ENCODE measurements at places on chromosomes 1 and 21.
A peak's percentile ranks its signal among the peaks of the same experiment; 100 is the strongest.

DNA sequence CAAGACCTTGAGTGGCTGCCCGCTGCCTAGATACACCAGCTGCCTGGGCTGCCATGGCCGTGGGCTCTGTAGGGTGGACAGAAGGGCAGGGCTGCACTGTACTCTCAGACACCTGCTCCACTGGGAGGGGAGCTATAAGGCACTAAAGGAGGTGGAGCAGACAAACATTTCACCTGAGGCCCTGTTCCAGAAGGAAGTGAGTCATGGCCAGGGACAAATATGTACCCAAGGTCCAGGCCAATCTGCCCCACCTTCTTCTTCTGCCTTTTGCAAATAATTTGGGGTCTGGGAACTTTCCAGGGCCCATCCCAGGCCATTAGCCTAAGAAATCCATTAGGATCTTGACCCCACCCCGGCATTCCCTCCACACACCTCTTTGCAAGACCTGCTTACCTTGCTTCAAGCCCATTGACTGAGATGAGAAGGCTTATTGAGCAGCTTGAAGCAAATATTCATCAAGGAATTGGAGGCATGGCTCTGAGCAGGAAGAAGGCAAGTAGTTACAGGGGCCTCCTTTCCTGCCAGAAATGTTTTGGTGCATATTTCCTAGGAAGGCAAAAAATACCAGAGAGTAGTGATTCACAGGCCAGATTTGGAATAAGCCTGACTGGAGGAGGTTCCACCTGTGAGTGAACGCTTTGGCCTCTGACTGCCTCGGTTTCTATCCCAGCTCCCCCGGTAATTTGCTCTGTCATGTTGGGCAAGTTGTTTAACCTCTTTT is at the start of gene CAPN8:
Gene CAPN8 (minus strand): TSS at position 110 of the 721 bp plus-strand sequence. CDS start 55 bp downstream, at position 55.
- DNase-seq: peak; percentile 27

DNA sequence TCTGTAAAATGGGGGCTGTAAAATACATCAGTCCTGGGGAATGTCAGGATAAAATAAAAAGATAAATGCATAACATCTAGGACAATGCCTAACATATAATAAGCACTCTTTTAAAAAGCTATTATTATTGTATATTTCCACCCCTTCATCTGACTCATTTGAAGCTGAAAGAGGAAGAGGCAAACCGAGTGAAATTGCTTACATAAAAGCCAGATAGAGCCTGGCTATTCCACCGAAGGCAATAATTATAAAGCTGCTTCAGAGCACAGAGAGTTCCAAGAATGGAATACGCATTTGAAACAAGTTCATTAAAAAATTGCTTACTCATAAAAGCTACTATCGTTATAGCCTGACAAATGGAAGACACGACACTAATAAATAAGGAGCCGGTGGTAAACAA is 186.1 kb upstream of the CAMK1G start:
- DNase-seq: no peak

DNA sequence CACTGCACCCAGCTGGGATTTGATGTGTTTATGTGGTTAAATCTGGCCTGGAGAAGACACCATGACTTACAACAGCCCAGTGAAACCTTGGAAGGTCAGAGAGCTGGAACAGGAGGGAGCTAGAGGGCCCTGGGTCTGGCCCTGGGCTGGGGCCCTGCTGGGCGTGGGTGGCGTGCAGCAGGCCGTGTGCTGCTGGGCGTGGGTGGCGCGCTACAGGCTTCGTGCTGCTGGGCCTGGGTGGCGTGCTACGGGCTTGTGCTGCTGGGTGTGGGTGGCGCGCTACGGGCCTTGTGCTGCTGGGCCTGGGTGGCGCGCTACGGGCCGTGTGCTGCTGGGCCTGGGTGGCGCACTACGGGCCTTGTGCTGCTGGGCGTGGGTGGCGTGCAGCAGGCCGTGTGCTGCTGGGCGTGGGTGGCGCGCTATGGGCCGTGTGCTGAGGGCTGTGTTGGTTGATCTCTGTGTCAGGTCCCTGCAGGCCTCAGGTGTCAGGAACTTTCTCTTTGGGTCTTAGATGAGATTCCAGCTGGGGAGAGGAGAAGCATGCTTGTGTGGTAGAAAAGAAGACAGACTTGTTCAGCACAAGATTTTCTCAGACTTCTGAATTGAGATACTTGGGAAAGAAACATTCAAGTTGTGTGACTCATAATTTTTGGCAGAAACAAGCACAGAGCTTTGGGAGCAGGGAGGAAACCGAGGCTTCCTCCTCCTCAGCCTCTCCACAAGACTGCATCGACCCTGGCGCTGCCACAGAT is 66.0 kb downstream of the COL18A1 start:
- peak; percentile 86 for DNase-seq

DNA sequence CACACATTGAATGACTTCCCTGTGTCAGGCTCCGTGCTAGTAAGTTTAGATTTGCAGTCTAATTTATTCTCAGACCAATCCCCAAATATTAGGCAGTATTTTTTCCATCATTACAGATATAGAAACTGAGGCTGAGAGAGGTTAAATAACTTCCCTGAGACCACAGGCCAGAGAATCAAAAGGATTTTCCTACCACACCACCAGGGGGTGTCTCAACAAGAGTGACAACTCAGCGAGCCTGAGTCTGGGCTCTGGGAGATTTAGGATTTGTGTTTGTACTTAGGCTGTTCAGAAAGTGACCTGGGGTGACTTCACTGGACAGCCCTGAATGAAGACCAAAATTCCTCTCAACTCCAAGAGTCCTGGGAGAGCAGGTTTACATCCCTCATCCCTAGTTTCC is 13.3 kb upstream of the LCE5A start:
- DNase-seq: peak; percentile 26

- no peak for DNase-seq
These were observed 7.4 kb upstream of the ASCL5 start for GRCh38 chr1:201134405-201134804.

- DNase-seq: no peak
These were observed 474.0 kb downstream of the PLPP3 start for GRCh38 chr1:56105397-56105796.

- peak; percentile 42 for DNase-seq
These were observed 738 bp downstream of the GNPAT start for GRCh38 chr1:231241750-231242149.

GRCh38 chr1:17236779-17237560 is 11.9 kb upstream of the PADI3 start:
- peak; percentile 83 for DNase-seq

DNA sequence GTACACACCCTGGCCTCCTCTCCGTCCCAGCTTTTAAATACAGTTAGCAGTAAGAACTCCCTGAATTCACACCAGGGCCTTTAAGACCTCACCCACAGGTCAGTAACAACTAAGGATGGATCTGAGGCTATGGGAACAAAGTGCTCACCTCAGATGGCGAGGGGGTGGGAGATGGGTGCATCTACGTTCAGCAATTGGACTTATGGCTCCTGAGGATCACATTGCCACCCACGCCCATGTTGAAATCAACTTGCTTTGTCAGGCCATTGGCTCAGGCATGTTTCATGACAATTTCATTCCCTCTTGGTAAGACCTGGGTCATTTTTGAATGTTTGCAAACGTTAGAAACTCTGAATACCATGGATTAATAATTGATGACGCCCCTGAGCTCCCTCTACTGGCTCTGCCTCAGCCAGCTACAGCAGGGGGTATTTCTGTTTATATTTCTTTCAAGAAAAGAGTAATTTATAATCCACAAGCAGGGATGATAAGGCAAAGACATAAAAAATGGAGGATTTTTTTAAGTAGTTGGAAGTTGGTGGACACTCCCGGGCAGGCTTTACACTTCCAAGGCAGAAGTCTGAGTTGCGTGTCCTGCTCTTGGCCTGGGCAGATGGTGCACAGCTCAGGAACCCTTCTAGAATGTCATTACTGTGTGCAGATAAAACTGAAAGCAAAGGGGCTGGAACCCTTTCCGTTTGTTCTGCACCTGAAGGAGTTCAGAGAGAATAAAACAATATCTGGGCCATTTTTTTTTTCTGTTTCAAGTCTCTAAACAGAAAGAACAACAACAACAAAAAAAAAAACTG is 13.7 kb upstream of the LBR start:
- no peak for DNase-seq

GRCh38 chr1:49051647-49052046 is 275.0 kb upstream of the BEND5 start:
- no peak for DNase-seq

GRCh38 chr21:27590271-27590670 is 623.4 kb upstream of the ADAMTS5 start:
- DNase-seq: no peak

DNA sequence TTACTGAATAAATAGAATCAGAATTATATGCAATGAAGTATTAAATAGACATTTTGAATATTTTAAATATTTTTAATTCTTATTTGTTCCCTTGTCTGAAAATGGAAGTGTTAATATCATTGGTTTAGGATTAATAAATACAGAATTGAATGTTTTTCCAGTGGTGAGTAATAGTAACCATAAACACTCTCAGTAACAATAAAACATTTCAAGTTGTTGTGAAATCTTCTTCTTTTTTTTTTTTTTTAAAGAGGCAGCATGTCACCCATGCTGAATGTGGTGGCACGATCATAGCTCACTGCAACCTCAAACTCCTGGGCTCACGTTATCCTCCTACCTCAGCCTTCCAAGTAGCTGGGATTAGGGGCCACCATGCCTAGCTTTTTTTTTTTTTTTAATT is 86.2 kb upstream of the ZBTB18 start:
- DNase-seq: no peak

GRCh38 chr1:70090141-70090540 is 115.2 kb downstream of the LRRC40 start:
- DNase-seq: no peak

DNA sequence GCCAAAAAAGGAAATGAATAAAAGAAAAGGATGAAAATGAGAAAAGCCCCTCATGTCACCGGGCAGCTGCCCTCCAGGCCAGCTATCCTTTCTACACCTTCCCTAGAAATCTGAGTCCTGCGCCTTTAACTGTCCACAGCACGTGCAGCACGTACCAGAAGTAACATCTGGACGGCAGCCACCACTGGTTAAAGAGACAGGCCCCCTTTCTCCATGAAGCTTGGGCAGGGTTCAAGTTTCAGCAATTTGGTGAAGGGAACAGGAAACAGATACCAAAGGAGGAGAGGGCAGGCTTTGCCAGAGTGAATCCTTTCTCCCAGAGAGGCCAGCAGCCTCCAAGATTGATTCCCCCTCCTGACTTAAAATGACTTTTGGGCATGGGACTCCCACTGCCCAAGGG is 3.6 kb upstream of the KIAA2013 start:
- DNase-seq: peak; percentile 76

DNA sequence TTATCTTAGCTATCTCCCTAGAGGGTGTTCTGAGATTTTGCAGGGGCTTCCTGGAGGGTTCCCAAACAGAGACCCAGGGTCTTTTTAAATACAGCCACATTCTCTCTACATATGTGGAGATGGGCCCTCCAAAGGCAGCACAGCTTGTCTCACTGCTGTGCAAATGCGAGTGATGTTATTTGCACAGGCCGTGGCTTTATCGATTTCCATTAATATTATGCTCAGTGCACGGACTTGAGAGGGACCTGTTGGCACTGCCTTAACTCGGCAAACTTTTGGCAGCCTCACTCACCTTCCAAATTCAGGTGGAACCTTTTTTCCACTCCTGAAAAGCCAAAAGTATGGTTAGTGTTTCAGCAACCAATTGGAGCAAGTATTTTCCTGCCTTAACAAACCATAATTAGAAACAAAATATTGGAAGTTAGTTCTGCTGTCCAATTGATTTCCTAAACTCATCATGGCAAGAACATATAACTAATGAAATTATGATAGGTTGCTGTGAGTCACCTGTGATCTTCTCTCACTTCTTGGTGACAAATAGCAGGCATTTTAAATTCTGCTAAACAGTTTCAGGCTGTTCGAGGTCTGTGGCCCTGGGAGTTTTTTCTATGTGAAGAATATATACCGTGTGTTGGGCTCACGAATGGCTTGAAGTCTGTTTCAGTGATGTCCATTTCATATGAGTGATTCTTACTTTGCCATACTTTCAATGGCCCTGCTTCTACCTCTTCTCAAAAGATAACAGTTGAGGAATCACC is 10.9 kb downstream of the LHX9 start:
- DNase-seq: no peak

DNA sequence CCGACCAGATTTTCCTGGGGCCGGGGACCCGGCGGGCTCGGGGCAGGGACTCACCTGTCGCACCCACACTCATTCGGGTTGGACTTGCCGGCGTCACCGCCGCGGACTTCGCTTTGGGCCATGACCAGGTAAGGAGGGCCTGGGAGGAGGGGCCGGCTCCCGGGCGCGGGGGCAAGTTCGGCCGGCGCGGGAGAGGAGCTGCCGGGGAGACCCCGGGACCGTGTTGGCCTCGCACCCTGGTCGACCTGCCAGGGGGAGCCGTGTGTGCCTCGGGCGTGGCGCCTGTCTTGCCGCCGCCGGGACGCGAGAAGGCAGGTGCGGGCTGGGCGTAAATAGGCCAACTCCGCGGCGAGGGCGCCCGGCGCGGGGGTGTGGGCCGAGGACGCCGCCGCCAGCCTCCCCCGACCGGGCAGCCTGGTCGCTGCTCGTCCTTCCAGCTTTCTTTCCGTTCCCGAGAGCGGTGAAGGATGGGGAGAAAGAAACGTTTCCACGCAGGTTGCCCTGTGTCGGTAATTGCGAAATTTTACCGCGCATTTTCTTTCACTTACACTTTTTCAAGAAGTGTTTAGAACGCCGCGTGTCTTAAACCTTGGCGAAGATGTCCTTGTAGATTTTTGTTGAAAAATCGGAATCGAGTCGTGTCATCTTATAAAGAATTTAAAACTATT is 558 bp downstream of the USP1 start:
- DNase-seq: peak; percentile 19

DNA sequence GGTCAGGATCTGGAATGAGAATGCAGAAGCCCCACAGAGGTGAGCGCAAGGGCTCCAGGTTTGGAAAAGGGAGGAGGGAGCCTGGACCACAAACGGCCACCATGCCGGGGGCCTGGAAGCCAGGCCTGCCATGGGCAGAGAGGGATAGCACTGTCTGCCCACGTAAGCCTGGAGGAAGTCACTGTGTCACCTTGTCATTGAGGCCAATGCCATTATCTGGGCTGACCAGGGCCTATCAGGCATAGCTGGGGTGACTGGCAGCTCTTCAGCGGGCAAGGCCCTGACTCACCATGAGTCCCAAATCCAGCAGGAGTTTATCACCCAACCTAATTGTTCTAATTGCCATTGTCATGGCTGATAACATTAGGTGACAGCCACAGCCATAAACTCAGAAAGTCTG is 84.6 kb downstream of the MATN1 start:
- DNase-seq: no peak

DNA sequence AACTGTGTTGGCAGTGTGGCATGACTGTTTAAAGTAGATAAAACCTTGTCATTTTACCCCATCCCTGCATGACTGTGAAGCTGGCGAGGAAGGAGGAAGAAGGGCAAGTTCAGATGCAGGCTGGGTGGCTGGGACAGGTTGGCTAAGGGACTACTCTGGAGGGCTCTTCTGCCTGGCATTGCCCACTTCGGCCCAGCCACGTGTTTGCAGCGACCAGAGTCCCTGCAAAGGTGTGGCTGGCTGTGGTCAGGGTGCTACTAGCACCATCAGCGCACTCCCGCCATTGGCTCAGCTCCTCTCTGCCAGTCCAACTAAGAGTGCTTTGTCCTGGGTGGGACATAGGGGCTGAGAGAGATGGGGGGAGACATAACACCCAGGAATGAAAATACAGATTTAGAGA is 7.2 kb downstream of the C1orf115 start:
- no peak for DNase-seq

All from AG08396 (cell line).